ENCODE measurements at places on chromosomes 3 and 15.

- DNase-seq = no peak
These were observed 198.1 kb downstream of the NEK10 start for GRCh38 chr3:27171113-27171512.

GRCh38 chr3:124781476-124782376 lies 51.5 kb downstream of the UMPS start:
- DNase-seq = peak; percentile 56

GRCh38 chr3:15924914-15925313 lies 127.1 kb upstream of the ANKRD28 start:
- no peak for DNase-seq

- no peak for DNase-seq
These were observed 16.9 kb downstream of the FXR1 start for GRCh38 chr3:180929376-180929775.

GRCh38 chr15:64163659-64164362 lies 989 bp upstream of the PPIB start:
- DNase-seq = no peak

GRCh38 chr3:31125413-31126020 lies 231.1 kb upstream of the GADL1 start:
- no peak for DNase-seq

DNA sequence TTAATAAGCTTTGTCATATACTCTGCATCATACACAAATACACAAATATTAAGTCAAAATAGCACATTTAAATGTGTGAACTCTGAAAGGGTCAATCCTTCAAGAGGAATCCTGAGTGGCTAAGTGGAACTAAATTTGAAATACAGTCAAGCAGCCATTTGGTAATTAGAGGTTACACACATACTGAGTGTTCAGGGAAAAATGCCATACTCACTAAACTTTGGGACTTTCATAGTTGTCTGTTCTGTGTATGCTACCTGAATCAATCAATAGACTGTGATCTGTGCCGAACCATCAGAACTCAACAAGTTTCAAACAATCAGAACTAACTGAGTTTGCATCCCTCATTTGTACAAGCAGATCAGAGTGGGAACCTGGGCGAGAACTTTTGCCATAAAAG lies 15.3 kb downstream of the ANKRD28 start:
- DNase-seq = no peak

DNA sequence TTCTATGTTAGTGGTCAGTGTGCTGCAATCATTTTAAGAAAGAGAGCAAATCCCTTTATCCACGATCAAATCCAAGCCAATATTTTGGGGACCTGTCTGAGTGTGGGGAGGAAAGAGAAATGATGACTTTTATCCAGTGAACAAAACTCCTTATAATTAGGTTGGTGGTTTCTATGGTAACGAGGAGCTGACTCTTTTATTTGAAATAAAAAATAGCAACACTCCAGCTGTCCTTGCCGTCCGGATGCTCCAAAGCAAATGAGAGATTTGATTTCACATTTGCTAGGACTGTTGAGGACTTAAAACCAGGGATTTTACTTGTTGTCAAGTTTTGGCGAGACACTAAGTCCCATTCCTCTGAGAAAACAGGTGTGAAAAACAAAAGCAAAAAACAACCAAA lies 154.0 kb upstream of the PRICKLE2 start:
- no peak for DNase-seq

GRCh38 chr15:80769829-80770705 lies 9.1 kb upstream of the CEMIP start:
- DNase-seq = no peak

DNA sequence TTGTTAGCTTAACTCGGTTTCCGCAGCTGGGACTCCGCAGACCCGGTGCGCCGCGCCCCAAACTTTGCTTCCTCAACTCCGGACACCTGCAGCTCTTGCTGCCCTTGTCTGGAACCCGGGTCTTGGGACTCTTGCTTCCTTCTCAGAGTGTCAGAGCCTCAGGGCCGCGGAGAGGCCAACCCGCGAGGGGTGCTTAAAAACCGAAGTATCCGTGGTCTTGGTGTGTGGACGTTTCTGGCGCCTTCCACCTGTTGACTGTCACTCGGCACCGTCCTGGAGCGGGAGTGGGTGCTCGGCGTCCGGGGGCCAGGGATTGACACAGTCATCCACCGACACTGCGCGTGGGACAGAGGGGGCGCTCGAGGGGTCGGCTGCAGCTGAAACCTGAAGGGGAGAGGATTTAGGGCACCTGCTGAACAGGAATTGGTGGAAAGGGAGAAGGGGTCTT lies 386 bp downstream of the SQOR start:
- DNase-seq = peak; percentile 84

GRCh38 chr3:52303811-52304210 lies 12.3 kb upstream of the DNAH1 start:
- DNase-seq = no peak

DNA sequence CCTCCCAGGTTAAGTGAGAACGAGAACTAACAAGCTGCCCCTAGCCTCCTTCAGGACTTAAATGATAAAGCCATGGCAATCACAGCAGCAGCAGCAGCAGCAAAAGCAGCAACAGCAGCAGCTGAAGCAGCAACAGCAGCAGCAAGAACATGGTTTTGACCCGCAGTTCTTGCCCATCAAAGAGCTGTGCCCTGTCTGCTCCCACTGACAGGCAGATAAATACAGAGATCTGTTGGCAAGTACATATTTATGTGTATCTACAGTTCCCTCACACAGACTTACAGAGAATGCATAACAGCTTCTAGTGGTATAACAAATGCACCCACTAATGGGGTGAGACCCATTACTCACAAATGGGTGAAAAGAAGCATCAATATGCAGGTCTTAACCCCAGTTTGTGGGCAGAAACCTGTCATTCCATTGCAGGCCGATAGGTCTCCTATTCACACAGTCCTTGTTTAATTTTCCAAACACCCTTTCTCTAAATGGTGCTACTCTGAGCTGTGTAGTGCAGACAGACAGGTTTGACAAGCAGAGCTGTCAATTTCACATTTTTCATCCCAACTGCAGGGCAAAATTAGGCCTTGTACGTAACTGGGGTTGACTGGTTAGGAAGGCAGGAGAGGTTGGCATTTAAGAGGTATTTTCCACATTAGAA lies 316.3 kb downstream of the TIGIT start:
- no peak for DNase-seq

DNA sequence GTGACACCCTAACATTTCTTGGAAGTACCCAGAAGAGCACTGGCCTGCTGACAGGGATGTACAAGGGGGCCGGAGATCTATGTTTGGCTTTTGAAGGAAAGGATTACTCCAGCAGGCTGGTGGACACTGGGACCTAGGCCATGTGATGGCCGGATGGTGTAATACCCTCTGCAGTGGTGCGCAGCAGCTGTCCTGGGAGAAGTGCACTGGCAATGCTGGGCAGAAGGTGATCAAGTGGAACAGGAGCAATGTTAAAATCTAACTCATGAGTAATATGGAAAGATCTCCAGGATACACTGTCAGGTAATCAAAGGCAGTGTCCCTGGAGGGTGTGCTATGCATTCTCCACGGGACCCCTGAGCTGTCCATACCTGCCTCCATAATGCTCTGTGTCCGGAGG lies 71.2 kb upstream of the POMGNT2 start:
- DNase-seq = no peak

- DNase-seq = no peak
These were observed 8.4 kb upstream of the CNTN4 start for GRCh38 chr3:2090095-2090911.

- no peak for DNase-seq
These were observed 49.1 kb upstream of the SEC22A start for GRCh38 chr3:123152687-123153086.

DNA sequence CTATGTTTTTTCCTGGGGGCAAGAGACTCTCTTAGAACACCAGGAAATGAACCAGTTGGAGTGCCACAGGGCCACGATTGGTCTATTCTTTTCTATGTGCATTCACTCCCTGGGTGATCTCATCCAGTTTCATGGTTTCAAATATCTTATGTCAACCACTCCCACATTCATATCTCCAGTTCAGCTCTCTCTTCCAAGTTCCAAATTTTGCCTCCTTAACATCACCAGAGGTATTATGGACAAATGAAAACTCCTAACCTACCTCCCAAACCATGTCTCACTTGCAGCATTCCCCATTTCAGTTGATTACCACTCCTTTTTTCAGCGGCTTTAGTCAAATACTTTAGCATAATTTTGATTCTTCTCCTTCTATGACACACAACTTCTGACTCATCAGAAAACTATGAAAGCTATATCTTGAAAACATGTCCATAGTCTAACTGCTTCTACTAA lies 203.1 kb upstream of the SEMA6D start:
- no peak for DNase-seq

- DNase-seq = no peak
These were observed 522.6 kb upstream of the SEMA6D start for GRCh38 chr15:47194718-47195117.

- peak; percentile 68 for DNase-seq
These were observed at the start of gene UBE2E1 for GRCh38 chr3:23805633-23806533. TSS of gene UBE2E1 (plus strand) at chr3:23805955. CDS start at chr3:23807270, 1,315 bp downstream.

GRCh38 chr3:54733106-54734006 lies 194.5 kb downstream of the LRTM1 start:
- no peak for DNase-seq

- DNase-seq = no peak
These were observed 46.3 kb downstream of the LSM3 start for GRCh38 chr3:14224895-14225294.

DNA sequence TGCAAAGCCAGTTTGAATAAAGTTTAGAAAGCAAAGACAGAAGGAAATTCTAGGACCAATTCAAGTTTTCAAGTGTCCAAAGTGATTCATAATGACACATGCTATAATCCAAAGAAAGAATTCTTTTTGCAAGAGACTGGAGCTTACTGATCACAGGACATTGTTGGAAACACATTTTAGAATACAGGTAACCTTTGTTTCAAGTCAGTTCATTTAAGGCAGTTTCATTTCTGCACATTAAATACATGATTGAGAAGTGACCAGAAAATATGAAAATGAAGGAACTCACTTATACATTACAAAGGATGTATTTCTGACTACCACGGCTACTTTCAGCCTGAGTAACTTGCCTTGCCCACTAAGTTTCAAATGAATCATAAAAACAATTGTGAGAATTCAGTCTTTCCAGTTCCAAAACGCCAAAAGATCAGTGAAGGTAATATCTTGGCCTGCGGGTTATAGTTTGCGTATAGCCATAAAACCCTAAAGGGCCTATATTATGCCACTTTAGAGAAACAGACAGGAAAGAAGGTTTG lies 48.7 kb downstream of the PRICKLE2 start:
- DNase-seq = no peak

DNA sequence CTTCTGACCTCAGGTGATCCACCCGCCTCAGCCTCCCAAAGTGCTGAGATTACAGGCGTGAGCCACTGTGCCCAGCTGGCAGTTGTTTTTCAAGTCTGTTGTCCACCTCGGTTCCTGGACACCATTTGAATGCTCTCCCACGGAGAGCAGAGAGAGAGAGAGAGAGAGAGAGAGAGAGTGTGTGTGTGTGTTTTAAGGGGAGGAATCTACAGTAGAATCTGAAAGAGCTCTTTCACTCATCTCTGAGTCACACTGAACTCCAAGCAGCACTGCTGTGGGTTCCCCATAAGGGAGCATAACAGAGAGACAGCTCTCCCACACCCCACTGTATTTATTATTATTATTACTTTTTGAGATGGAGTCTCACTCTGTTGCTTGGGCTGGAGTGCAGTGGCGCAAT lies 156.6 kb downstream of the RPLP1 start:
- DNase-seq = no peak

- no peak for DNase-seq
These were observed 43.8 kb downstream of the NEK10 start for GRCh38 chr3:27325419-27325818.

DNA sequence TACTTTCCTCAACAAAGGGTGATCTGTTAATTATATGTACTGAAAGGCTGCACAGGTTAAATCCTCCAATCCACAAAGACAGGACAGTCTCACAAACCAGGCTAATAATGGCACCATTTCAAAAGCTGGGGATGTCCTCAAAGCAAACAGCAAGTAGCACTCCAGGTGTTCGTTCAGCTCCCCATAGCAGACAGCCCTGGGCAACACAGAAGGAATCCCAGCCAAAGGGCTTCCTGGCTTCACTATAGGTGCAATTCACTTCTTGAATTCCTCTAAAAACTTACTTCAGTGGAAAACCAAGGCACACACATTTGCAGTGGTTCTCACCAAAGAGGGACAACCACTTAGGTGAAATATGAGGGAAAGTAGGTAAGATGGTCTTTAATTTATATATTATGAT lies 166.7 kb downstream of the CTNNB1 start:
- no peak for DNase-seq

DNA sequence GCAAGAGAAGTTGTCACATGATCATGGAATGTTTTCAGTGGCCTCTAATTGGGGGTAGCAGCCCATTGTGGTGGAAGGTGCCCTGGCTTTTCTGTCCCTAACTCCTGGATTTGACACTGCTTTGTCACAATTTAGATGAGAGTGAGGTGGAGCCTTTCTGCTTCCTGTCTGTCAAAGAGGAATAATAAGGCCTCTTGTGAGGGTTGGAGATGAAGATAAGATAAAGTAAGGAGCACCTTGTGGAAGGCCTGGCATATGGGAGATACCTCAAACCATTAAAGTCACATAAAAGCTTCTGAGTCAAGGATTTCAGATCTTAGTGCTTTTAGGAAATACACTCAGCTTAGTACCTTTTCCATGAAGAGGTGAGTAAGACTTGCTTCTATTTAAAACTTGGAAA lies 172.6 kb upstream of the FAM3D start:
- no peak for DNase-seq

DNA sequence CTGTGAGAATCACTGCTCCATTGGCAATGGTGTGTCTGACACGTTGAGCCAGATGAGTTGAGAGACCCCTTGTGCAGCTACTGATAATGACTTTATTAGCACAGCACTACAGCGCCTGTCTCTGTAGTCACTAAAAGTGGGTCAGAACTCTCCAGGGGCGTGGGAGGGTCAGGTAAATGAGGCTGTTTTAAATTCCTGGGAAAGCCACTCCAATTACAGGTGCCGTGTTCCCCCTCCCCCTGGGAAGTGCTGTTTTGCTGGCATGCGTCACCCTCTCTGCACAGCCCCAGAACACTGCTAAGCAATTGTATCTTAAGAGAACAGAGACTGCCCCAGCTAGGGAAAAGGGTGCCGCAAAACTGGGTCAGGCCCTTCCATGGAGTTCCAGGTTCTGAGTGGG lies 21.5 kb upstream of the CPNE9 start:
- DNase-seq = no peak

DNA sequence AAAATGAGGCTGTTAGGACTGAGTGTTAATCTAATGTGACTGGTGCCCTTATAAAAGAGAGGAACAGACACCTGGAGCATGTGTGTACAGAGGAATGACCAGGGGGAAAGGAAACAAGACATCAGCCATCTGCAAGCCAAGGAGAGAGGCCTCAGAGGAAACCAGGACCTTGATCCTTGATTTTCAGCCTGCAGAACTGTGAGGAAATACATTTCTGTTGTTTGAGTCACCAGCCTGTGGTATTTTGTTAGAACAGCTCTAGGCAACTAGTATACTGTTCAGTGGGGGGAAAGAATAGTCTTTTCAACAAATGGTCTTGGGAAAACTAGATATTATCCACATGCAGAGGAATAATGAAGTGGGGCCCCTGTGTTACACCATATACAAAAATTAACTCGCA lies 80.6 kb downstream of the CCR1 start:
- no peak for DNase-seq

GRCh38 chr3:81871358-81872155 lies 110.1 kb upstream of the GBE1 start:
- DNase-seq = no peak

GRCh38 chr15:85543741-85544155 lies 163.3 kb downstream of the AKAP13 start:
- DNase-seq = peak; percentile 32

- no peak for DNase-seq
These were observed 417.4 kb upstream of the NAALADL2 start for GRCh38 chr3:174441588-174442301.

GRCh38 chr3:80643421-80643820 lies 875.6 kb upstream of the ROBO1 start:
- no peak for DNase-seq

GRCh38 chr3:65936908-65937638 lies 101.6 kb downstream of the MAGI1 start:
- no peak for DNase-seq

Data from psoas muscle (tissue), 8 donors.